ENCODE measurements at places on chromosomes 4 and X.

DNA sequence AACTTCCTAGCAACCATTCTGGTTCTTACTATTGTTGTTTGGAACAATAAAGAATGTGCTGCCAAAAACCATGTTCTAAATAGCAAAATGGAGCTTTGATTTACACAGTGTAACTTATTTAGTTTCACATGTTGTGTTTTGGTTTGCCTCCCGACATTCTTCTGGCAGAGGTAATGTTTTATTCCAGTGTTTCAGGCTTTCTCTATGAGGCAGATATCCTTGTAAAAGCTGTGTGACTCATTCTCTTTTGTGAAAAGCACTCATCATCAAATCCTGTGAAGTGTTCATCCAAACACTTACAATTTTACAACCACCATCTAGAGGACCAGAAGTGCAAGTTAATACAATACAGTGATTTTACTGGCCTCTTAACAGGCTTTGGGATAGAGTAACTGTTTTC is 219.0 kb upstream of the GIMD1 start:
- DNase-seq = no peak

DNA sequence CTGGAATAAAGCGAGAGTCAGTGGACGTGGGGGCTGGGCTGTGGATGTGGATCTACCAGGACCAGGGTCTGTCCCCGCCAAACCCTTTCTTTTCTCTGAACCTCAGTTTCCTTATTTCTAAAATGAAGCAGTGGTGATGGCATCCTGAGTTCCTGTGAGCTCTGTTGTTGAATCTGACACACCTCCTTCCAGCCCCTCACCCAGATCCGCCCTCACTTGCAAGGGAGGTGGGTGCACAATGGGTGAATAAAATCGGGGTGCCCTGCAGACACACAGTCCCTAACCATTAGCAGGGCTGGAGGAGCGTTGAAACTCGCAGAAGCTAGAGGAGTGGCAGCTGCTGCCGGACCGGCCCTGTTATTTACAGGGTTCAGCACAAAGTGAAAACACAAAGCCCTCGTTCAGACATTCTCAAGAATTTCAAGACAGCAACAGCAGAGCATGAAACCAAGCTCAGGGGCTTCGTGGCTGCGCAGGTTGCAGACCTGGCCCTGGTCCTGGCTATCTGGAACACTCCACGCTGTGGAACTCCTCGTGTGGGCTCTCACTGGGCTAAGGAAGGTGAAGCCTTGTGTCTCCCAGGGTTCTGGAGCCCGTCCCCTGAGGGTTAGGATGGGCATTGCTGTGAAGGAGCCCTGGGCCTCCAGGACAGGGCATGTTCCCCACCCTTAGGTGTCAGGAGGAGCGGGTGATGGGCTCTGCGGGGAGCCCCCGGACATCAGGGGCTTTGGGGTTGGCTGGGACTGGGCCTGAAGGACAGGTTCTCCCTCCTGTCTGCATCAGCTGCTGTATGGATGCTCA is 42.9 kb downstream of the PSAPL1 start:
- DNase-seq = no peak

- DNase-seq = no peak
These were observed 457.9 kb downstream of the GPAT3 start for GRCh38 chr4:83993774-83994173.

- no peak for DNase-seq
These were observed 86.1 kb downstream of the ZNF518B start for GRCh38 chr4:10371121-10371520.

GRCh38 chrX:153438532-153438931 is 7.3 kb downstream of the TREX2 start:
- DNase-seq = peak; percentile 1

DNA sequence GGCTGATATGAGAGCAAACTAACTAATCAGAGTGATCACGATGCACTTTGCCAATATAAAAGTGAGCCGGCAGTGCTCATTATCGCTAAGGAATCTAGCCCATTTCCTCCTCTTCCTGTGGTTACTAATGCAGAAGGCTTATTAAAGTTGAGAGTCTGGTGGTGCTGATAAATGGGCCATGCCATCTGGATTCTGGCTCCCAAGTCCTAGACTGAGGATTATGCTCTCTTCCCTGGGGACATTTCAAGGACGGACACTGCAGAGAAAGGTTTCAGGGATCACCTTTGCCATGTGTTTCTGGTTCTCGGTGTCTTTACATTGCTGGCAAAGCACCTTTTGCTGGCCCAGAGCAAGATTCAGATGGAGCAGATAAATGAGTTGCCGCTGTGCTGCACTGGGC is 85.3 kb downstream of the RTL5 start:
- no peak for DNase-seq

GRCh38 chr4:2072971-2073807 is 14.1 kb downstream of the NAT8L start:
- DNase-seq = no peak

GRCh38 chr4:38529189-38530115 is 134.5 kb upstream of the KLF3 start:
- no peak for DNase-seq

GRCh38 chr4:33714971-33715370 is 2529.3 kb downstream of the ARAP2 start:
- DNase-seq = no peak

GRCh38 chrX:5595570-5595969 is 633.1 kb downstream of the NLGN4X start:
- no peak for DNase-seq

DNA sequence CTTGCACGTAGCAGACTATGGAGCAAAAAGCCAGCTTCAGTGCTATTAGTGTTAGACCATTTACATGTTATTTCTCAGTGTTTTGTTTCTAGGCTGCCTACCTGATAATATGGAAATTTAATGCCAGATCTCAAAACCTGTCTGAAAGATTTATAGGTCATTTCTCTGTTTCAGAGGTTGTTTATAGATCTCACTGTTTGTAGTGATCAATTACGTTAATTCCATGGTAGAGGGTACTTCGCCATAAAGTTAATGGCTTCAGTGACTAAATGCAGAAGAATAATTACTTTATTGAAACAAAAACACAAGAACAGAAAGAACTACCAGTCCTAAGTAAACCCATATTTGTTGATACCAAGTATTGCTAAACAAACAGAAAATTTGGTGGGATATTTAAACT is 420.8 kb downstream of the ARHGAP24 start:
- no peak for DNase-seq

DNA sequence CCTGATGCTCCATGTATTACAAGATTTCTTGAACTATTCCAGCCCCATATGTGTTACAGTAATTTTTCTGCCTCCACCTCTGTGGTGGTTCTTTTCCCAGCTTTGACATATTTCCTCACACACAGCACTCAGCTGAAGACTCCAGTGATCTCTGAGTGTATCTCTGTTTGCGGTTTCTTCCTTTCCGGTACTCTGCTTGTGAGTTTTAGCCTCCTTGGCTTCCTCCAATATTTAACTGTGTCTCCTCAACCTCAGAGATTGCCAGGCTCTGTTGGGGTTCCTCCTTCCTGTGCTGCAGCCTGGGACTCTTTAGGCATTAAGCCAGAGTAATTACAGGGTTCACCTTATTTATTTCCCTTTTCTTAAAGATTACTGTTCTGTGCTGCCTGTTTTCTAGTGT is 73.2 kb downstream of the NFKB1 start:
- no peak for DNase-seq

Data from nucleus accumbens (tissue), 56 donors.